ENCODE measurements at places on chromosomes 5 and 9.

GRCh38 chr9:18379073-18379811 is 94.7 kb upstream of the ADAMTSL1 start:
- no peak for DNase-seq

DNA sequence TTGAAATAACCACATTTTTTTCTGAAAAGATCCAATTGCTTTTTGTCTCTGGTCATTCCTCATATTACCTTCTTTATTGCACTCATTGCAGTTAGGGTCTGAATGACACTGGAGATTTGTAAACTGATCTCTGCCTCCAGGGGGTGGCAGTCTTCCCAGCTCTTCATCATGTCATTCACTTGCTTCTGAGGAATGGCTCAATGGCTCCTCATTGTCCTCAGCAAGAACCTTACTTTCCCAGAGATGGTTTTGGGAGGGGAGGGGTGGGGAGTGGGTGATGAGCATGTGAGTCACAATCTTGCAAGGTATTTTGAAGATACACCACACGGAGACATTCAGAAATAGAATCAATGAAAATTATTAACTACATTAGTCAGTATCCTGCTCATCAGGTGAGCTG is 159.8 kb upstream of the GAS1 start:
- no peak for DNase-seq

GRCh38 chr5:111781200-111781599 is 24.2 kb upstream of the NREP start:
- no peak for DNase-seq

GRCh38 chr9:136754626-136755301 is 3.3 kb downstream of the LCN8 start:
- DNase-seq = no peak

GRCh38 chr5:16679863-16680262 is 63.1 kb upstream of the RETREG1 start:
- no peak for DNase-seq

- peak; percentile 23 for DNase-seq
Observed at GRCh38 chr9:70412832-70413463, 1.5 kb downstream of the KLF9 start.

- no peak for DNase-seq
Observed at GRCh38 chr9:75138260-75139040, 50.1 kb downstream of the OSTF1 start.

DNA sequence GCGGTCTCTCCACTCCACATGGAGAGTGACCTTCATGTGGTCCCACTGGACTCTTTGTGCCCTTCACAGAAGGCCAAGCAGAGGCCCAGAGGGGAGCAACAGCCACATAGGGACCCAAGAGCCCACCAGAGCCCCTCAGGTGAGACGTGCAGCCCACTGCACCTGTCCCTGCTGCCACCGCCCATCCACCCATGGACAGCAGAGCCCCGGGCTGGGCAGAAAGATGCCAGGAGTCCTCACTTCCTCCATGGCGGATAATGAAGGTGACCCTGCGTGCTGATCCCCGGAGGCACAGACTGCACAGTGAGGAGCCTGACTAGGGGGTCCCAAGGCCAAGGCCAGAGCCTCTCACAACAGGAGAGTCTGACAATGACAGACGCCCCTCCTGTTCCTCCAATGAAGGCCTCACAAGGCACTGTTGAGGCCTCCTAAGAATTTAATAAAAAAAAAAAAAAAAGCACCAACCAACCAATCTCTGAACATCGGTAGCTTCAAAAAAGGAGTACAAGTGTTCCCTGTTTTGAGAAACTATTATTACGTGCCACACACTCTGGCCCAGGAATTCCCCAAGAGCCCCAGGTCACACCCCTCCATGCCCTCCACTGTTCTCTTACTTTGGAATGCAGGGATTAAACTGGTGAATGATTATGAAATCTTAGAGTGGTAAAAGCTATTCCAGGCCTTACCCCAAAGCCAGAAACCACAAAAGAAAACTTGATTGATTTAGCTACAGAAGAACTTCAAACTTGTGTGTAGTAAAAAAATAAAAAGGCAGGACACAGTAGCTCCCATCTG is 2.8 kb upstream of the PPP1R26 start:
- DNase-seq = no peak

Measured in germinal center (tissue), 1 donor.